ENCODE measurements at places on chromosomes 11 and 22.

DNA sequence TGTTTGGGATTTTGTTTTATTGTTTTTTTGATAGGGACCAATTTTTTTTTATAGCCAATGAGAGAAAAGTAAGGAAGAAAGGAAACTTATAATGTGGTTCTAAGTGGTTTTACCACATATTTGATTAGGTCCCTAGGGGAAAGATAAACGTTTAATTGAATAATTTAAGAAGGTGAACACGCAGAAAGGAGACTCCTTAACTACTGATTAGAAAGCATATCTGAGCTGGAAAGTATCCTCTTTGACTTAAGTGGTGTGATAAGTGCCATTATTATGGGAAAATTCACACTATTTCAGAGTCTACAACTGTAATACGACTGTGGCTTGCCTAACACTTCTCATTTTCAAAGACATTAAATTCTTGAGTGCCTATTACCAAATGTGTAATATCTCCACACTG, 106.5 kb upstream of the GRAMD1B start:
- no peak for DNase-seq

DNA sequence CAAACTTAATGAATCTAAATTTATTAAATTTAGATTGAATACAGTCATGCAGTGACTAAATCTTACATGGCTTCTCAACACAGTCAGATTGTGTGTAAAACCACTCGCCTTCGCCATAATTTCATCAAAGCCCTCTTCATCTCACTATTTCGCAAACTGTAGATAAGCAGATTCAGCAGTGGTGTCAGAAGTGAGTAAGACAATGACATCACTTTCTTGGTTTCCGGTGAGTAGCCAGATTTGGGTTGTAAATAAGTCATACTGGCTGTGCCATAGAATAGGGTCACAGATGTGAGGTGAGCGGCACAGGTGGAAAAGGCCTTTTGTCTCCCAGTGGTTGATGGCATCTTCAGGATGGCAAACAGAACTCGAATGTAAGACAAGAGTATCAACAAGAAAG, 3.4 kb downstream of the OR10A6 start:
- DNase-seq = no peak

GRCh38 chr11:58641803-58642581, 19.5 kb downstream of the CNTF start:
- no peak for DNase-seq

GRCh38 chr22:23696326-23696851, 5.6 kb downstream of the RGL4 start:
- DNase-seq = peak; percentile 78

DNA sequence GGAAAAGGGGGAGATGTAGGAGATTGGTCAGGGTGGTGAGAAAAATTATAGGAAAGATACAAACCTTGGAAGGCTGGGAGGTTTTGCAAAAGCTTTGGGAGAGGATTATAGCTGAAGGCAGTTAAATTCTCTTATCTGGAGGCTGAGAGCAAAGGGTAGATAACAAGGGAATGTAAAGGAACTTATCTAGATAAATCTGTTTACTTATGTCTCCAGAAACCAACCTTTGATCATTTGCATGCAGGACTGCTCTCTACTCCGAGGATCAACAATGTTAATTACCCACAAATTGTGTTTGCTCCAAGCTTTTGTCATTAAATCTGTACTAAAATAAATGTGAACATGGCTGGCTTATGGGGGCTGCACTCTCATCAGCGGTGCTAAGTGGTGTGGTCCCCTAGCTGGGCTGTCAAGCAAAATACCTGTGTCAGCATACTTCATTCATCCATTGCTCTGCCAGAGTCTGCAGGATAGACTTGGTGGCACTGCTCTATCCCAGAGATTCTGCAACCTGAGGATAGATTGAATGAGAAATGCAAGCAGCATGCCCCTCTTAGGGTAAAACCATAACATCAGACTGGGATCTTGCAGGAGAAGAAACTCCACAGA, 1599.2 kb upstream of the TENM4 start:
- no peak for DNase-seq

GRCh38 chr11:4044976-4045646, 49.5 kb upstream of the RRM1 start:
- no peak for DNase-seq

DNA sequence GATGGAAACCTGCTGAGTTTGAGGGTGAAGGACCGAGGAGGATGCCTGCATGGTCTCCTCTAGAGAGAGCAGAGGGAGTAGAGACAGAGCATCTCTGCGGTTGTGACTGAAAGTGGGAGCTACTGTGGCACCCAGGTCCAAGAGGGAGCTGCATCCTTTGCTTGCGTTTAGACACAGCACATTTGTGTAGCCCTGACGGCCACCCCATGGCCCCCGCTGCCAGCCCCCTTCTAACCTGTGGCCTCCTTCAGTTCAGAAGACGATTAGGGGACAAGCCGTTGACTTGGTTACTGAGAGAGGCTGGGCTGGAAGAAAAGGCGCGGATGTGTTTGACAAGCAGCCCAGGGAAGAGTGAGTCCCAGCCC, 690.9 kb downstream of the BRD1 start:
- no peak for DNase-seq

- DNase-seq = no peak
Observed at GRCh38 chr11:26960281-26960680, 33.6 kb upstream of the FIBIN start.

DNA sequence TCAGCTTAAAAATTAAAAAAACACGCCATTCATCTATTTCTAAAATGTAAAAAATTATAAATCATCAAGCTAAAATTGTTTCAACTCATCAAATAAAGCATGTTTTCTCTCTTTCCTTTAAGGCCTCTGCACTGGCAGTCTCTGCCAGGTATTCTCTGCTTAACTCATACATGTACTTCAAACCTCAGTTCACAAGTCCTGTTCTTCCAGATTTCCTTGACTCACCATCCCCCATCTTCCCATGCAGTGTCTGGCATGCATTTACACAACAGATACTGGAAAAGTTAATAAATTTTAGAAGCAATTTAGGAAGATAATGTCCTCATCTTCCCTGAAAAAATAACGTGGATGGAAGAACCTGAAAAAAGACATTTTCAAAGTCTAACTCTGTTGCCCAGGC, 32.5 kb downstream of the CSTF3 start:
- DNase-seq = no peak

DNA sequence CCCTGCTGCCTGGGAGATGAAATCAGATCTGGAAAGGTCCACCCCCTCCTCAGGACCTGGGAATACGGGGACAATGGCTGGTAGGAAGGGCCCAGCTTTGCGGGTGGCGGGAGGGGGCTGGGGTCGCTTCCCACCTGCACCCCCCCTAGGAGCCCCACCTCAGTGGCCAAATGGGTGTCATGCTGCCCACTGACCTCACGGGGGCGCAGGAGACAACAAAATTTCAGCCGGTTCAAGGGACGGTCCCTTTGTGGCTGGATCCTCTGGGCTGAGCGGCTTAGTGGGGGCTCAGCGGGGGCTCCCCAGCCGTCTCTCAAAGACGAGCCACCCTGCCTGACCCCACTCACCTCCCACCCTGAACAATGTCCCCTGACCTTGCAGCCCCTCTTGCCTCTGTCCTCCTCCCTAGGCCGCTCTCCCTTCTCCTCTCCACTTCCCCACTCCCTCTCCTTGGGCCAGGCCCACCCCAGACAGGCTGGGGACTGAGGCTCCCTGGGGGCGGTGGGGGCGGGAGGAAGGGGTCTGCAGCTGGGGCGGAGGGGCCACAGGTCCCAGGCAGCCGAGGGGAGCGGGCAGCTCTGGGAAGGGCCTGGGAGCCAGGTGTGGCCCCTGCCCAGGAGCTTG, 39.3 kb upstream of the H19 start:
- DNase-seq = no peak

DNA sequence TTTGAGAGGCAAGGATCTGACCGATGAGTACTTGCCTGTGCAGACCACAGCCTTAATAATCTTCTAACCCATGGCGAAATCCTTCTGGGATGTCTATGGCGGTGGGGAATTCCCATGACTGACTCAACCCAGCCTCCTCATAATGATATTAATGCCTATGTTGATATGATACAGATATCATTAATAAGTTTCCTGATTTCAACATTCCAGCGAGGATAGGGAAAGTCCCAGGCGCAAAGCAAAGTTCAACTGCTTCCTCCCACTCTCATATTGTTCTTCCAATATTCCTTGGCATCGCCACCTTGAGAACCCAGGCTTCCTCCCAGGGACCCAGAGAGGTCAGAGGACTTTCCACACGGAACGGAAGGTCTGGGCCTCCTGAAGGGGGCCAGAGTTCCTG, 110.3 kb upstream of the TMEM45B start:
- no peak for DNase-seq

GRCh38 chr11:41999066-41999465, 539.6 kb upstream of the LRRC4C start:
- no peak for DNase-seq

DNA sequence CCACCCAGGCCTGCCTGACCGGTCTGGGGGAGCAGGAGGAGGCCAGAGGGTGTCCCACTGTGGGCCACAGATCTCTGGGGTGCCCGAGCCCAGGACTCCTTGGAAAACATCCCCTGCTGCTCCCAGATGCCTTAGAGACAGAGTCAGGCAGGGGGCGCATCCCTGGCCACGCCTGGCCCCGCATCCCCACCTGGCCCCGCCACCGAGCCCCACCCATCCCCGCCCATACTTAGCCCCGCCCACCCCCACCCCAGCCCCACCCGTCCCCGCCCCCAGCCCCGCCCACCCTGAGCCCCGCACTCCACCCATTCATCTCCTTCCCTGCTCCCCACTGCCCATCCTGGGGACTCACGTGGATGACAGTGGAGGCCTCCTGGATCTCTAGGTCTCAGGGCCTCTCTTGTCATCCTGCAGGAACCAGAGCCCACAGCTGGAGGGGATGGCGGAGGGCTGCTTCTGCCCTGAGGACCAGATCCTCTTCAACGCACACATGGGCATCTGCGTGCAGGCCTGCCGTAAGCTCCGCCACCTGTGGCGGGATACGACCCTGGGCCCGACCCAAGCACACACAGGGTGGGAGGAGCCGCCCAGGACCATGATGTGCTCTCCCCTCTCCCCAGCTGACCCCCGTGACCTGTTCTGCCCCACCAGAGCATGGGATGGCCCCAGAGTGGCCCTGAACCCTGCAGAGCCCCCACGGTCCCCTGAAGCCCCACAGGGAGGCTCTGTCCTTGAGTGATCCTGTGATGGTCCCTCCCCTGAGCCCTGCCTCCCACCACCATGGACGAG, 33.6 kb downstream of the MUC5B start:
- no peak for DNase-seq

- no peak for DNase-seq
Observed at GRCh38 chr11:116066777-116067176, 562.6 kb upstream of the CADM1 start.

DNA sequence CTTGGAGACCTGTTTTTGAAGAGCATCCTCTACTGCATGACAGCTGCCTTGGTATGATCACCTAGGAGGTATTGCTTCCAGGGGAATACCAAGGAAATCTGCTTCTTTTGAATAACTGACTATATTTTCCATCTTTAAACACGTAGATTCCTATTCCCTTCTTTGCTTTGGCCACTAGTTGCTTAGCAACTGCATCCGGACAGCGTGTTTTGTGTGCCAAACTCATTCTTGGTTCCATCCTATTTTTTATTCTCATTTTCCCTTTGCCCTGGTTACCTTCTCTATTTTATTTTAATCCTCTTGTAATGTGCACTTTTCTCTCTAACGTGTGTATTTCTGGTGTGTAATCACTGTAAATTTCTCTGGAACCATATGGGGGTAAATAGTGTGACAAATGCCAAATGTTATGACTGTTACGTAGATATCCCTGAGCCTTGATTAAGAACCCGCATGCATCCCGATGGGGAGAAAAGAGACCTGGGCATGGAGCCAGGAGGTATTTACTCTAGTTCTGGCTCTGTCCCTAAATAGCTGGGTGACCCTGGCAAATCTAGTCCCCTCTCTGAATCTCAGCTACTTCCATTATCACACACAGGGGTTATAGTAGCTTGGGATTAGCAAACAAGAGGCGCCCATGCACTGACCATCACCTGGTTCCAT, 241.7 kb downstream of the MIAT start:
- no peak for DNase-seq

GRCh38 chr11:61281581-61282250, 13.4 kb downstream of the VWCE start:
- peak; percentile 36 for DNase-seq

All from activated naive CD8-positive, alpha-beta T cell treated with anti-CD3 and anti-CD28 coated beads for 36 hours (primary cell).